ENCODE measurements at places on chromosomes 12 and 14.

DNA sequence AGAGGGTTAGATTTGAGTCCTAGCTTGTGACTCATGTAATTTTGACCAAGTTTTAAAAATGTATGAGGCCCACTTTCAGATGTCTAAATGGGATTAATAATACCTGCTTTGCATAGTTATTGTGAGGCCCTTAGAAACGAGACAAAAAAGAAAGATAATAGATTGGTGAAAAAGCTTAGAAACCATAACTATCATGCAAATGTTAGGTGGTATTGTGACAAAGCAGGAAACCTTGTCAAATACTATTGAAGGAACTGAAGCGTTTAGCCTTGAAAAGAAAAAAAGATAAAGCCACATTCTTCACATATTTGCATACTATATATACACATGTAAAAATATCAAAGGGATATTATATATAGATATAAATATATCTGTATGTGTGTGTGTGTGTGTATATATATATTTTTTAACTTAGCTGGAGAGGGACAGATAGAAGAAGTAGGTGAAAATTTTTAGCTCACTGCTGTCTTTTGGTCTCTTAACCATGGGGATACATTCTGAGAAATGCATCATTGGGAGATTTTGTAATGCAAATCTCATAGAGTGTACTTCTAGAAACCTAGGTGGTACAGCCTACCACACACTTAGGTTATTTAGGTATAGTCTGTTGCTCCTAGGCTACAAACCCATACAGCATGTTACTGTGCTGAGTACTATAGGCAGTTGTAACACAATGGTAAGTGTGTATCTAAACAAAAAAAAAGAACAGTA is 270.3 kb downstream of the CCDC91 start:
- no peak for DNase-seq

DNA sequence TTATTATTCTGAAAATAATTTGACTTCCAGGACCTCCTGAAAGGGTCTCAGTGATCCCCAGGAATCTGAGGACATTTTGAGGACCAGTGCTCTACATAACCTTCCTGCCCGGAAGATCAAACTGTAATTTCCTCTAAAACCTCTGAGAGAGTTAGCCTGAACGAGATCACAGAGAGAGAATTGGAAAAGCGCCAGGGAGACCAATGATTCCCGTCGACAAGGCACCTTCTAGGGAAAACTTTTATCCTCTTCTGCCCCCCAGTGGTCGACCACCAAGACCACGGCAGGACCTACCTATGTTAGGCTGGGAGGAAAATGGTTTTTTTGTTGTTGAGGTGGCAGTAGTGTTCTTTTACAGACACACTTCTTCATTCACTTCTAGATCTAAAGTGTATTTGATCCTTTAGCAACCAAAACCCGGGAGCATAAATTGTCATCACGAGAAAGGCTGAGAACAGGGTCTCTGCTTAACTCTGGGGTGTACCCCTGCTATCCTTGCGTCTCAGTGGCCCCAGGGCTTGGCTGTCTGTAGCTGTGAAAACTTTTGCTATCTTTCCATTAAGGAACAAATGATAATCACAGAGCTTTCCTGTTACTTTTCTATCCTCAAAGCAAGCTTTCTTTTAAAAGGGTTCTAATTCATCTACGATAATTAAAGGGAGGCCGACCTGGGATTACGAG is 62.9 kb upstream of the NID2 start:
- peak; percentile 52 for DNase-seq

DNA sequence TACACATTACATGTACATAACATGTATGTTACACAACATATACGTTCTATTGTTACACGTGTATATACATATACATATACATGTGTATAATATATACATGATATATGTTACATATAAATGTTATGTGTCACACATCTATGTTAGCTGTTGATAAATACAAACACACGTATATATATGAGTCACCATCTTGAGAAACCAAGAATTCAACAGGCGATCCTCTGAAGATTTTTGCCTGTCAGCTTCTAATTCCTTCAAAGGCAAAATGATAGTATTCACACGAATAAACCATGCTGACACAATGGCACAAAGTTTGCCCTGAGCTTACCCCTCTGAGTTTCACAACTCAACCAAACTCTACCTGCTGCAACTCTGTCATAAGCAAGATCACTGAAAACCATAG is 30.2 kb upstream of the TESC start:
- no peak for DNase-seq

DNA sequence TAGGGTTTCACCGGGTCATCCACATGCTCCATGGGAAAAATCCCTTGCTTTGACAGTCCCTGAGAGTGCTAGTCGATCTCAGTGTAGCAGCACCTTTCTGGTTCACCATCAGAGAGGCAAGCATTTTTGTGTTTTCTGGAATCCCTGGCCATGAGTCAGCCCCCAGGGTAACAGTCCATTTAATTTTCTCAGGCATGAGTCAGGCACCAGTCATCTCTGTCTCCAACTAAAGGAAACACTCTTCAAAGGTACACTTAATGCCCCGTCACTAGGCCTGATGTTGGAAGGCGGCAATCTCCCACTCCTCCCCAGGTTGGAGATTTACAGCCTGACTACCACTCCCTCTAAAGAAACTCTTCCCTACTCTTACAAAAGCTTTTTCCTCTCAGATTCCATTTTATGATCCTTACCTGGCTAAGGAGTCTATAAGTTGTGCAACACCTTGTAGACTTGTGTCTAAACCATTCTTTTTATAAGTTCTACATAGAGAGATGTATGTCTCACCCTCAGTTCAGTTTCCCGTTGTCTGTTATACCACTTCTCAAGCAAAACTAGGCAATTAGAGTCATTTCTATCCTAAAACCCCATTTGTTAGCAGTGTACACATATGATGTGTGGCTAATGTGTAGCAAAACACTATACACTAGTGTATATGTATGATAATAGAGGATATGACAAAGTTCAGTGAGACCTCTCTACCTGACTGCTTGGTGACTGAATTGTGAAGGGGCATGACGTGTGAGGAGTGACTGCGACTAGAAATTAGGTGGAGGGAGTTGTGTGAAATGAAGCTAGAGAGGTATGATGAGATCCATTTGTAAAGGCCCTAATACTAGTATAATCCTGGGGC is 24.6 kb downstream of the TMEM19 start:
- no peak for DNase-seq

DNA sequence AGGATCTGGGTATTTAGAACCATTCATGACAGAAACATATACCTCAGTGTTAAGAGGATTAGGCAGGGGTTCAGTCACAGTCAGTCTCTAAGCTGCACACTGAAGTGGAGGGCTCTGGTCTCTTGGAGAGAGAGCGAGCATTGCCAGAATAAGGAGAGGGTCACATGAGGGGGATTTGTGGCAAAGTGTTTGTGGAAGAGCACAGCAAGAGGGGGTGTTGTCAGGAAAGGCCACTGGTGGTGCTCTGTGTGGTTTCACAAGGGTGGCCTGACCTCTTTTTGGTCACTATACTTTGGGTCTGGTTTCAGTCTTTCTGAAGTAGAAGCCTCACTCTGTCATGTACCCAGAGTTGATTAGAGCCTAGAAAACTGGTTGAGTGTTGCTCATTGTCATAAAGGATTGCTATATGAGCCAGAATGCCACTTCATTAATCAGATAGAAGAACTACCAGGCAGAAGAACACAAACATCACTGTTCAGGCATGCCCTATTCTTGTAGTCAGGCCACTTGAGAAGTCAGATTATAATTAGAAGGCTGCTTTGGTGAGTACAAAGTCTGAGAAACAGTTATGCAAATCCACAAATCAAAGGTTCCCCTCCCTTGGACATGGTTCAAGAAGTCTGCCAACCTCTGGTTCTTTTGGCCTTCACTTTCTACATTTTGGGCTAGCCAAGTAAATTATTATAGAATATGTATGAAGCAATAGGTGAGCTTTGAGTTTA is 8.4 kb downstream of the TMEM19 start:
- no peak for DNase-seq

- DNase-seq = no peak
These were observed 234.4 kb upstream of the DAAM1 start for GRCh38 chr14:58954052-58954451.

DNA sequence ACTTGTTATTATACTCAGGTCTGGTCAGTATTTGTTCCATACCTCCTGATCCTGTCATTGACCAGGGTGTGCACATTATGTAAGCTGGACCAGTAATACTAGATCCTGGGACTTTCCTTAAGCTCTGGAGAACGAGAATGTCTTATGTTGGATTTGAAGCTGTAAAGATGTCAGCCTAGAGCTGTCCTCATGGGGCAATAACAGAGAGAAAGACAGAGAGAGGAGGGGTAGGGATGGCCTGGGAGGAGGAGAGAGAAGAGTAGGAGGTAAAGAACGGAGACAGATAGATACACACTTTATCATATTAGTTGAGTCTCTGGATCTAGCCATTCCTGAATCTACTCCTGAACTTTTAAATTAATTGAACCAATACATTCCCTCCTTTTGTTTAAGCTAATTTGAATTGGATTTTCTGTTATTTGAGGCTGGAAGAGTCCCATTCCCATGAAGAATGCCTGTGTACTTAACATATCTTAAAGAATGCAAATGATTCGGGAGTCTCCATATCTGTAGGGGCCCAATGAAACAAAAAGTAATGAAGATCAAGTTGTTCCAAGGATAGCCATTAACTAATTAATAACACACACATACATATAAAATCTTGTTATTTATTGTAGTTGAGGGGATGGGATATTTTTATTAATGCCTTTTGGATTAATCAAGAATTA is 55.9 kb downstream of the PLEKHA5 start:
- no peak for DNase-seq

GRCh38 chr14:77037938-77038568 is 9.5 kb upstream of the IRF2BPL start:
- no peak for DNase-seq

- no peak for DNase-seq
These were observed 32.6 kb downstream of the RFLNA start for GRCh38 chr12:124327362-124328043.

GRCh38 chr14:78425330-78425729 is 255.2 kb downstream of the NRXN3 start:
- DNase-seq = no peak

DNA sequence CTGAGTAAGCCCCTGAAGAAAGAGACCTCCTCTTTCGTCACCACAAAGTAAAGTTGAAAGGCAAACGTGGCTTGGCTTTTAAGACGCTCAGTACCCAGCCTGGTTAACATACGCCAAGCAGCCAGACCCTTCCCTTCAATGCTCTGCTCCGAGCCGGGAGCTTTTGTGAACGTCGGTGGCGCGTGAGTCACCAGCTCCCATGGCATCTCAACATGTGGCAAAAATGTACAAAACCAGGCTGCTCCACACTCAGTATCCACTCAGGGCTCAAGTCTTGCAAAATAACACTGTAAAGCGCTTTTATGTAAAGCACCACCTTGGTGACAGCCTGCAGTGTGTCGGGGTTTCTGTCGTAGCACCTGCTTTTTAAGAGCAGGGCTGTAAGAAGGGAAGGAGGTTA is 89.0 kb downstream of the SETD3 start:
- no peak for DNase-seq

- DNase-seq = no peak
These were observed 15.0 kb upstream of the NEDD1 start for GRCh38 chr12:96892104-96892503.

DNA sequence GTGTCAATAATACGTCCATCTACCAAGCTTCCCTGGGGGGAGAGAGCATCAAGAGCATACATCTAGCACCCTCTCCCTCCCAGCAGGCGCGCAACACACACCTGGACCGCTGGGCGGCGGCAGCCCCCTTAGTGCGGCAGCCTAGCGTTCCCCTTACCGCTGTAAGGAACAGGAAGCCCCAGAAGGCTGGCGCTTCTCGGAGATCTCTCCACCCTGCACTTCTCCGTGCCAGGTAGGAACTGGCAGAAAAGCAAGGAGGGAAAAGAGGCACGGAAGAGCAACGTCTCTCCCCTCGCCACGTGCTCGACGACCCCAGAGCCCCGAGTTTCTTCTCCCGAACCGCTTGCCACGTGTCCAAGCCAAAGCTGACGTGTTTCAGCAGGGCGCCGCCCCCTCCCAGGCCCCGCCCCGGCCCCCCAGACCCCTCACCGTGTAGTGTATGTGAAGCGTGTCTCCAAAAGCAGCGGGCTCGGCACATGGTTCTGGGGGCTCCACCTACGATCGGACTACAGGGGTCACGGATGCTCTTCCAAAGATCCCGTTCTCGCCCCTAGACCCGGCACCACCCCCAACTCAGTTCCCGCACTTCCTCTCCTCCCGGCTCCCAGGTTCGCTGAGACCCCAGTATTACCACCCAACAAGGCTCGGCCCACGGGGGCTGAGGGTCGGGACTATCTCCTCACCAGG is 532 bp downstream of the FKBP11 start:
- DNase-seq = no peak

GRCh38 chr14:90602088-90602687 is 205.4 kb downstream of the CALM1 start:
- peak; percentile 94 for DNase-seq

DNA sequence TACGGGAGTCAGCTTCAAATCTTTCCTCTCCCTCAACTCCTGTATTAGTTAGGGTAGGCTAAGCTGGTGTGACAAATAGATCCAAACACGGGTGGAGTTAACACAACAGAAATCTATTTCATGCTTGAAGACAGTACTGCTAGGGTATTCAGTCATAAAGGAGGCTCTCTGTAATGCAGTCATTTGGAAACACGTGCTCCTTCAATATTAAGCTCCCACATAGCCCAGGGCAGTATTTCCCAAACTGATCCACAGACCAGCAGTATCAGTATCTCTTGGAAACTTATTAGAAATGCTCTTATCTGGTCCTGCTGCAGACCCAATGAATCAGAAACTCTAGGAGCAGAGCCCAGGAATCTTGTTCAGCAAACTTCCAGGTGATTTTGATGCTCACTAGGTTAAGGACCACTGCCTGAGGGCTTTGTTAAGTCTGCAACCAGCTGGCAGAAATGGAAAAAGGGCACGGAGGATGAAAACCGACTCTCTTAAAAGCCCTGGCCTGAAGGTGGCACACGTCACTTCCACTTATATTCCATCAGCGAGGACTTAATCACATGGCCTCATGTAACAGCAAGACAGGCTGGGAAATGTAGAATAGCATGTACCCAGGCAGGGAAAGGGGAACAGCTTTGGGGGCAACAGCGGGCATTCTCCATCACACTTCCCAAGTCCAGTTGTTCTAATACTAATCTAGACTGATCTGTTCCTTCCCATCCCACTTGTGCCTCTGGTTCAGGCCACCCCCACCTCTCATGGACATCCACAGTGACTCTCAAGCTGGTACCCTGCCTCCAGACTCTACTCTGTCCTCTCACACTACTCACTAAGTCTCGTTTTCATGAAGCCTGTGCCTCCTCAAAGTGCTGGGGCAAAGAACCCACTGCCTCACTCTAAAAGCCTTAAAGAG is 38.2 kb upstream of the RIC8B start:
- no peak for DNase-seq

- no peak for DNase-seq
These were observed 88.5 kb downstream of the GXYLT1 start for GRCh38 chr12:42056130-42056529.
